Panc1 (cell line): ENCODE measurements at places on chromosomes 6 and 20.

GRCh38 chr6:170091000-170091638, 199.8 kb downstream of the DLL1 start:
- no peaks in the 10 kb centered on the region for H3K27me3 ChIP-seq
- H3K36me3 ChIP-seq = no peaks in the 10 kb centered on the region
- no peak overlapping the region for H3K27ac ChIP-seq
- DNase-seq = no peak
- H3K4me1 ChIP-seq = no peaks in the 10 kb centered on the region

DNA sequence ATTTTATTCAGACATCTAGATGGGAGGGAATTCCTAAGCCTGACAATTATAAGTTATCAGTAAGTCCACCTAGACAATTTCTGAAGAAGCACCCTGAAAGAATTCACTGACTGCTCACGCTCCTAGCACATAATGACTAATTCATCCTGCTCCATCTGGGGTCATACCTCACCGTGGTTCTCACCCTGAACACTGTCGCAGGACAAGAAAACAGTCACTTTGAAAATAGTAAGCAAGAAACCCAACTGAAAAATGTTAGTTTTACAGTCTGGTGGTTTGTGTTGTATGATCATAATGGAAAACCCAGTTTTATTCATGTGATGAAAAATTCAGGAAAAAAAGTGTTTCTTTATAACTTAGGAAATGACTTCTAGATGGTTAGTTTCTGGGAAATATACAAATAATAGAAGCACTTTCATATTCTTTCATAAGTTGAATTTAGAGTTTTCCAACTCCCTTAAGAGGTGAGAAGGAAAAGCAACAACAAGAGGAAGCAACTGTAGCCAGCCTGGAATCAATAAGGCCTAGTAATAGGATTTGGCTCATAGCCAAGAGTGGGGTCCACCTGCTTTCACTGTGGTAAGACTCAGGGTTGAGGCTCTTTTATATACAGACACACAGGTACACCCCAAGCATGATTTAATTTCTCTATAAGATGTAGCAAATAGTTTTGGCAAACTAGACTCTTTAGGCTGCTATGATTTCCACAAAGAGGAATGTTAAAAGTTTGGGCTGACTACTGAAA, 94.1 kb downstream of the HIVEP2 start:
- no peaks in the 10 kb centered on the region for H3K27me3 ChIP-seq
- H3K4me1 ChIP-seq = peaks cover 26% of the 10 kb centered on the region
- H3K36me3 ChIP-seq = no peaks in the 10 kb centered on the region
- no peak for DNase-seq
- H3K27ac ChIP-seq = no peak overlapping the region; the same call in 1 of the 2 replicates

DNA sequence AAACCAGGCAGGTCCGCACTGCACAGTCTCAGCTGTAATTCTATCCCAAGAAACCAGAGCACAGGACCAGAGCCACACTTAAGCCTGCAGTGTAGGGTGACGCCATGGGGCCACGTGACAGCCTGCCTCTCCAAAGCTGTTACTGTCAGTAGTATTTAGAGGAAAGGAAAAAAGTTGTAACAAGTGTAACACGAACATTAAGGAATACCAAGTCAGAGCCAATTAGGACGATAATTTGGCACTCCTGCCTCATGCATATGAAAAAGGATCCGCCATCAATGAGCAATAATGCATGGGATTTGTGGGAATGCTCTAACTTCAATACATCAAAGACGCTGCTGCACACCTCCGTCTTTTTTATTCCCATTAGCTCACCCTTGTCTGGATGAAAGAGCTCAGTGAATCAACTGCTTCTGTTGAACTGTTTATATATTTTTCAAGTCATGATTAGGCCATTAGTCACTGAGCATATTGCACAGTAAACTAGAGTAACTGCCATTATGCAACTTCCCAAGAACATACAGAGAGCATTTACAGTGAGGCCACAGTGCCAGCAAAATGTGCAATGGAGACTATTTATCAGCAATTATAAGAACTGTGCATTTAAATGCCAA, 79.9 kb downstream of the ATXN1 start:
- DNase-seq = peak; percentile 88
- peak overlapping the region; percentile 80 for H3K27ac ChIP-seq
- no peaks in the 10 kb centered on the region for H3K27me3 ChIP-seq
- H3K4me3 ChIP-seq = no peak overlapping the region
- peaks cover 72% of the 10 kb centered on the region for H3K4me1 ChIP-seq

DNA sequence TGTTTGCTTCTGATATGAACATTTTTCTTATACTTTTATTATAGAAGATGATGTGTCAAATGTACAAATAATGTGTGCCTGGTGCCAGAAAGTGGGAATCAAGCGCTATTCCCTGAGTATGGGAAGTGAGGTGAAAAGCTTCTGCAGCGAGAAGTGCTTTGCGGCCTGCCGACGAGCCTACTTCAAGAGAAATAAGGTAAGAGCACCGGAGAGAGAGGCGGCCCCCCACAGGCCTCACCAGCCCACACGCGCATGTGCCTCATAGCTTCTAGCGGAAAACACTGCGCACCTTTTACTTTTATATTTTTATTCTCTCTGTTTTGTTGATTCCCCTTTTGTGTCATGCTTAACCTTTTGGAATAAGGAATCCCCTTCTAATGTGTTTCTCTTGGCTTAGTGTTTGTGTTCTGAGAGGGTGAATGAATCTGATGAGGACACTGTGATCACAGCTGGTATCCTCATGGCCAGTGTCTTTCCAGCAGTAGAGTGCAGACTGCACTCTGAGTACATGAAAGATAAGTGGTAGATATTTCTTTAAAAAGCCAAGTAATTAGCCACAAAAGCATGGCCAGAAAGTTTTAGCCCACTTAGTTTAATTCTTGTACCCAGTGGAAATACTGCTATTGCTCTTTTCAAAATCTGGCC, 43.6 kb downstream of the SOBP start:
- no peak for DNase-seq
- H3K36me3 ChIP-seq = no peaks in the 10 kb centered on the region
- no peak overlapping the region for H3K27ac ChIP-seq
- H3K4me3 ChIP-seq = no peak overlapping the region
- H3K27me3 ChIP-seq = no peaks in the 10 kb centered on the region

DNA sequence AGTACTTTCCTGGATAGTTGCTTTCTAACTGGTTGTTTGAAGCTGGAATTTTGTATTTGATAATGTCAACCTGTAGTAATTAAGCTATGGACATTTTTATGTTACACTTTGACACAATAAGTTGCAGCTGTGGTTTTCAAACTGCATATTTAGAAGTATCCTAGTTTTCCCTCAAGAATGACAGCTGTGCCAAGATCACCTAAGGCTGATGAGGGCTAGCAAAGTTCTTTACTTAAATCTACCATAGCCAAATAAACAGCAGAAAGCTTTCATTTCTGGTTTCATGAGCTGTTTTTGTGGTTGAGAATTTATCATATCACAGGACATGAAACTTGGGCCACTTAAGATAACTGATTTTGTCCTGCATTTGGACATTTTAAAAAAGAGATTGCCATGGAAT, 30.6 kb downstream of the FAM229B start:
- H3K4me1 ChIP-seq = no peaks in the 10 kb centered on the region
- H3K27ac ChIP-seq = no peak overlapping the region
- H3K27me3 ChIP-seq = no peaks in the 10 kb centered on the region

GRCh38 chr20:35974256-35974655, 5.9 kb downstream of the CNBD2 start:
- no peaks in the 10 kb centered on the region for H3K27me3 ChIP-seq
- H3K36me3 ChIP-seq = no peaks in the 10 kb centered on the region
- no peaks in the 10 kb centered on the region for H3K4me1 ChIP-seq

GRCh38 chr6:162289972-162290371, 437.6 kb downstream of the PRKN start:
- H3K4me1 ChIP-seq = no peaks in the 10 kb centered on the region
- no peaks in the 10 kb centered on the region for H3K36me3 ChIP-seq
- H3K27me3 ChIP-seq = no peaks in the 10 kb centered on the region
- H3K4me3 ChIP-seq = no peak overlapping the region
- H3K27ac ChIP-seq = no peak overlapping the region

GRCh38 chr6:169543704-169544103, 158.1 kb downstream of the WDR27 start:
- H3K4me1 ChIP-seq = no peaks in the 10 kb centered on the region
- no peaks in the 10 kb centered on the region for H3K27me3 ChIP-seq
- no peak for DNase-seq
- H3K4me3 ChIP-seq = no peak overlapping the region
- no peak overlapping the region for H3K27ac ChIP-seq

GRCh38 chr6:166529586-166529985, 56.9 kb downstream of the RAMACL start:
- H3K36me3 ChIP-seq = no peaks in the 10 kb centered on the region
- H3K4me3 ChIP-seq = no peak overlapping the region
- DNase-seq = no peak
- no peaks in the 10 kb centered on the region for H3K27me3 ChIP-seq
- no peaks in the 10 kb centered on the region for H3K4me1 ChIP-seq
- H3K27ac ChIP-seq = no peak overlapping the region

DNA sequence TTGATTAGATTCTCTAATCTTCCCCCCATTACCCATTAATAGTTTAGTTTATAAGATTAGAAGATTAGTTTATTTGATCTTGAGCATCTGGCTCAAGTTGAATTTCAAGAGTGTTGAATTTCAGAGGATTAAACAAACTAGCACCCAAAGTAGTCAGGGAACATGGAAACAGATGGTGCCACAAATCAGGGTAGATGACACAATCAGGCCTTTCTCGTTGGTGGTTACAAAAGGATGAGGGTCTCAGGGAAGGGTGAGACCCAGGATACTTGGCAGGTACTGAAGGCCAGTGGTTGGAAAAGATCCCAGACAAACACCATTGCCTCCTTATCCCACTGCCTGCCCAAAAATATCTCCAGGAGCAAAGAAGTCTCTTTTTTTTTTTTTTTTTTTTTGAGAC, 29.5 kb upstream of the ADGRF1 start:
- no peak for DNase-seq
- H3K27ac ChIP-seq = no peak overlapping the region
- H3K4me1 ChIP-seq = no peaks in the 10 kb centered on the region
- no peaks in the 10 kb centered on the region for H3K36me3 ChIP-seq

DNA sequence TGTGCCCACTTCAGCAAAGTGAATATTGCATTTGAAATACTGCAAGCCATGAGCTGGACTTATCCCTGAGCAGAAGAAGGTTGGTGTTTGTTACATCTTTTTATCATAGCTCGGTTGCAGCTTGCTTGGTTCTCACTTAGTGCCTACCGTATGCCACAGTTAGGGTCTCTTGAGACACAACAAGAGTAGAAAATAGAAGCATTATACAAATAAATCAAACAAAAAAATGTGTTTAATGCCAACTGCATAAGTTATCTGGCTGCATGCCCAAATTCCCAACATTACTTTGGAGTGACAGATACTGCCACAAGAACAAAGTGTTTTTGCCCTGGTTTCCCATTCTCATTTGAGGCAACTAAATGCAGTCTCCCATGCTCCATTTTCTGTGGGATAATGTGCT, 53.9 kb upstream of the LAMP5 start:
- no peak overlapping the region for H3K4me3 ChIP-seq
- DNase-seq = no peak
- H3K27me3 ChIP-seq = no peaks in the 10 kb centered on the region
- H3K4me1 ChIP-seq = no peaks in the 10 kb centered on the region
- H3K27ac ChIP-seq = no peak overlapping the region

DNA sequence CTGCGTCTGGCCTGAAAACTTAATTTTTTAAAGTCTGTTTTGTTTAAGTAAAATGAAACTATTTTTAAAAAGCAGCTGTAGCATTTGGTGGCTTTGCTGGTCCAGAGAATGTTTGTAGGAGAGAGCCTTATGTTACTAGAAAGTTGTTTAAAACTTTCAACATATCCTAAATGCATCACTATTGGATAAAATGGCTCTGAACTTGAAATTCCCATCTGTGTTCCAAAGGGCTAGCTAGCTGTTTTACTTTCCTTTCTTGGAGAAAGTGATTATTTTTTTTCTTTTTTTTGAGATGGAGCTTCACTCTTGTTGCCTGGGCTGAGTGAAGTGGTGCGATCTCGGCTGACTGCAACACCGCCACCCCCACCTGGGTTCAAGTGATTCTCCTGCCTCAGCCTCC, 2.5 kb downstream of the SYNJ2 start:
- H3K4me3 ChIP-seq = peak overlapping the region; percentile 81
- H3K27ac ChIP-seq = peak overlapping the region; percentile 97
- no peaks in the 10 kb centered on the region for H3K27me3 ChIP-seq

- H3K4me1 ChIP-seq = no peaks in the 10 kb centered on the region
- H3K27ac ChIP-seq = no peak overlapping the region
- H3K27me3 ChIP-seq = no peaks in the 10 kb centered on the region
- no peak for DNase-seq
- no peaks in the 10 kb centered on the region for H3K36me3 ChIP-seq
- no peak overlapping the region for H3K4me3 ChIP-seq
Observed at GRCh38 chr20:9211016-9211760, 142.3 kb downstream of the PLCB4 start.

GRCh38 chr20:11791835-11792567, 125.7 kb upstream of the BTBD3 start:
- DNase-seq = no peak
- H3K36me3 ChIP-seq = no peaks in the 10 kb centered on the region
- H3K4me3 ChIP-seq = no peak overlapping the region

DNA sequence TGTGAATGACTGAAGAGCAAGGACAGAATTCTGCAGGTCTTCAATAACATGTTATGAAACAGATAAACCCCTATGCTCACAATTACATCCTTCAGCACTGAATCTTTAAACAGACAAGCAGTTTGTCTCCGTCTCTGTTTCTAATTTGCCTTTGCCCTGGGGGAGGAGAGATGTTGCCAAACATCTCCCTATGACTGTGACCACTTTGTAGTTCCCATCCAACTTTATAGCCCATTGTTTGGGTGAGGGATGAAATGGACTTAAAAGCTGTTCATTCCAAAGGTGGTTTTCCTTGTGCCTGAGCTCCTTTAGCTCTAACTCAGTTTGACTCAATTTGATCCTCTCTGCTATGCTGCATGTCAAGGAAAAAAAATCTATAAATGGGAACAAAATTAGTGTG, 19.5 kb upstream of the ADTRP start:
- no peaks in the 10 kb centered on the region for H3K4me1 ChIP-seq
- DNase-seq = no peak
- H3K27ac ChIP-seq = no peak overlapping the region
- H3K4me3 ChIP-seq = no peak overlapping the region

GRCh38 chr6:160379466-160379865, 31.3 kb downstream of the SLC22A3 start:
- no peaks in the 10 kb centered on the region for H3K36me3 ChIP-seq
- no peak overlapping the region for H3K4me3 ChIP-seq
- H3K4me1 ChIP-seq = no peaks in the 10 kb centered on the region

GRCh38 chr20:49762940-49763766, 49.5 kb upstream of the B4GALT5 start:
- no peaks in the 10 kb centered on the region for H3K4me1 ChIP-seq
- H3K27ac ChIP-seq = no peak overlapping the region
- H3K27me3 ChIP-seq = no peaks in the 10 kb centered on the region
- no peak overlapping the region for H3K4me3 ChIP-seq
- no peak for DNase-seq
- no peaks in the 10 kb centered on the region for H3K36me3 ChIP-seq

GRCh38 chr6:26241033-26241895, 123.7 kb upstream of the BTN3A2 start:
- no peaks in the 10 kb centered on the region for H3K36me3 ChIP-seq
- H3K4me3 ChIP-seq = no peak overlapping the region
- no peak overlapping the region for H3K27ac ChIP-seq
- no peaks in the 10 kb centered on the region for H3K27me3 ChIP-seq
- no peak for DNase-seq
- no peaks in the 10 kb centered on the region for H3K4me1 ChIP-seq

- no peaks in the 10 kb centered on the region for H3K27me3 ChIP-seq
- DNase-seq = no peak
- no peak overlapping the region for H3K27ac ChIP-seq
- no peaks in the 10 kb centered on the region for H3K36me3 ChIP-seq
- no peak overlapping the region for H3K4me3 ChIP-seq
Observed at GRCh38 chr6:14945461-14946185, 300.2 kb upstream of the JARID2 start.
